ENCODE measurements at places on chromosomes 6 and 20.

DNA sequence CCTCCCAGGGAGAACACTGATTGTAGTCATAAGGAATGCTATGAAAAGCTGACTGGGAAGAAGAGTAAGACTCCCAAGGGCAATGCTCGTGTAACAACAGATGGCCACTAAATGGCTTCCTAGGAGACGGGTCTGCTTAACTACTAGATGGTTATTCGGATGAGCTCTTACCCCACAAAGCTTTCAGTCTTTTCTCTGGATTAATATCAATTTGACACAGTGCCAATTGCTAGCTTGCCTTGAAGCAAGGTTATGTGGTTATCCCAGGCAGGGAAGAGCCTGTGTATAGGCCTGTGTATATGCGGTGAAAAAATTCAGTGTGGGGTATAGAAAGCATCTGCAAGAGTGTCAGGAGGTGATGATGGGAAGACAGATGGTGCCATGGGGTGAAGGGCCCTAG, 86.4 kb upstream of the NOX3 start:
- DNase-seq: no peak

- no peak for DNase-seq
Measured at GRCh38 chr6:9404351-9405146, 969.2 kb upstream of the SLC35B3 start.

DNA sequence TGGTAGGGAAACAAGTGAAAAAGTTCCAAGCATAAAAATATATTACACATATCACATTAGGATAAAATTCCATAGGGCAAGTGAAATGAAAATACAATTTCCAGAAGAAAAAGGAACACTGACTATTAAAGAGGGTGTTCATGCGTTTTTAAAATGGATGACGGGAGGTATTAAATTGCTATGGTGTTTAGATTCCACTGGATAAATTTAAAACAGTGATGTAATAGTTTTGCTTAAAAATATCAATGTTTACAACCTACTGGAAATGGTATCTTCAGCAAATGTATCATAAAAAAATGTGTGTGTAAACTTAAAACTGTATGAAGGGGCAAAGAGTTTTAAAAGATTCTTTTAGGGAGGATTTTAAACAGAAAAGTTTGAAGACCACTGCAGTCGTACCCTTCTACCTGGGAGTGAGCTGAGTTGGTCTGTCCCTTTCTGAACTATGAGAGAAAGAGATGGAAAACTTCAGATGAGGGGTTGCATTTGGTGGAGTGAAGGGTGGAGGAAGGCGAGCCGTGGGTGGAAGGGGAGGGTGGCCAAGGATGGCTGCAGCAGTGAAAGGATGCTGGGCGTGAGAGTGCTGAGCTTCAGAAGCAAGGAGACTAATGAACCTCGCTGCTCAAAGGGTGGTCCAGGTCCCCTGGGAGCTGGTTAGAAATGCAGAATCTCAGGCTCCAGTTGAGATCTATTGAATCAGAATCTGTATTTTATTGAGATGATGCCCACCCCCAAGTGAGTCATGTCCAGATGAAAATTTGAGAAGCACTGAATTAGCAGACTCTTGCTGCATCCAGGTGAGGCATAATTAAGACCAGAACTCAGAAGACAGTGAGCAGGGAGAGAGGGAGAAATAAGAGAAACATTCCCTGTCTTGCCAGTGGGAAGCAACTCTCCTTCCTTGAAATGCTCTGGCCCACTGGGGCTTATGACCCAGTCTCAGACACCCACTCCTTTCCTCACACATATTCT, 54.5 kb upstream of the MRPS10 start:
- no peak for DNase-seq

DNA sequence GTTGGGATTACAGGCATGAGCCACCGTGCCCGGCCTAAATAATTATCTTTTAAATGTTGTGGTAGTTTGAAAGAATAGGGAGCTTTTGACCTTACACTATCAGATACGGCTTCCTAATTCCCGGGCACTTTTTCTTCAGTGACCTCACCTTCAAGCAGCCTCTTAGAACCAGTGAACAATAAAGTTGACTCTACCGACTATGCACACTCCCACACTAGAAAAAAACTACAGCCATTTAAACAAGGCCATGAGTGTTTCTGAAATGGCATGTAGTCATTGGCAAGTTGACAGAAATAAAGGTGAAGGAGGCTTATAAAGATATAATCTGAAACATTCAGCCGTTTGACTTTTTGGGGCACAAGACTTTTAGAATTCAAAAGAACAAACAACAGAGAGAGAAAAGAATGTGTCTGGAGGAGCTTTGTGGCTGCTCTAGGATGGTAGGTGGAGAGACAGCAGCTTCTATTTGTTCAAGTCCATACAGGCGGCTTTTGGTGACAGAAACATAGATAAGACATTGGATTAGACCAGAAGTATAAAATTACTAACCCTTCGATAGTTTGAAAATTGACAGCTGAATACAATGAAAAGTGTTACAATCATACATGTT, 75.2 kb downstream of the GJA1 start:
- DNase-seq: no peak

GRCh38 chr20:2006452-2007361, 12.8 kb upstream of the PDYN start:
- DNase-seq: no peak

DNA sequence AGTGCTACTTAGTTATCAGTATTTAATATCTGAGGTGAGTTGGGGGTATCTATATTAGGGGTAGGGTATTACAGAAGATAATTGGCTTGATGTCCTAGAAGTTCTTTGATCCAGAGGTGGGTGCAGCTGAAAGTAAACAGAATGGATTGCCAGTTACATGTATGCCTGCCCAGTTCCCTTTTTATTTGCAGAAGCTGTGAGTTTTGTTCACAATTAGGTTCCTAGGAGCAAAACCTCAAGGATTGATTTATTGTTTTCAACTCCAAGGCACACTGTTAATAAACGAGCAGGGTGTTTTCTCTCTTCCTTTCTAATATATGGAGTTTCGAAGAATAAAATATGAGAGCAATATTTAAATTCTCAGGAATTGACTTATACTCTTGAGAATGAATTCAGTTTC, 129.0 kb downstream of the SULF2 start:
- no peak for DNase-seq

GRCh38 chr6:95169775-95170174, 407.6 kb upstream of the MANEA start:
- no peak for DNase-seq

DNA sequence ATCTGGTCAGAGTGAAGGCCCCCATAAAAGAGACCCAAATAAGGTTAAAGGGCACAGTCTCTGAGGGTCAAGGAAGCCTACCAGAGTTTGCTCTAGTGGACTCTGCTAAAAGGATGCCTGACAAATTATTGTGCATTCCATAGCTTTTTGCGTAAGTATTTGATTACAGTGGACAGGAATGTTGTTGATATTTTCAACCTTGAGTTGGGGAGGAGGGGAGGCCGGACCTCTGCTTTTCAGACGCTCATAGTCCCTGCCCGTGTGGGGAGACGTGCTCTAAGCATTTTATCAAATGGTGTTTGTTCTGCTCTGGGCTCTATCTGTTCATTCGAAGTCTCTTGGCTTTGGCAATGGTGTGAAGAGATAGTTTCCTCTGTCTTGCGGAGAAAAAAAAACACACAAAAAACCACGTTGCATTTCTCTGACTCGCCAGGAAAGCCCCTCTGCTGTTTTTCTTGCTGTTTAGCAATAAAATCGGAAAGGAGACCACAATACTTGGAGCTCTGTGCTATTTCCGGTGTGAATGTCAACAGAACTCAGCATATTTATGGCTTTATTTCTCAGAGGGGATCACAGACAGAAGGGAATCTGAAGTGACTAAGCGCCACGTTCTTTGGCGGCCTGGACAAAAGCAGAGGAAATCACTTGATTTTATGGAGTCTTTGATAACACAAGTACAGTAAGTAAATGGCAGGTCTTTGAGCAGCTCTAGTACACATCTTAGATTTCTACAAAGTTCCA, 159.8 kb downstream of the ZFP64 start:
- no peak for DNase-seq

DNA sequence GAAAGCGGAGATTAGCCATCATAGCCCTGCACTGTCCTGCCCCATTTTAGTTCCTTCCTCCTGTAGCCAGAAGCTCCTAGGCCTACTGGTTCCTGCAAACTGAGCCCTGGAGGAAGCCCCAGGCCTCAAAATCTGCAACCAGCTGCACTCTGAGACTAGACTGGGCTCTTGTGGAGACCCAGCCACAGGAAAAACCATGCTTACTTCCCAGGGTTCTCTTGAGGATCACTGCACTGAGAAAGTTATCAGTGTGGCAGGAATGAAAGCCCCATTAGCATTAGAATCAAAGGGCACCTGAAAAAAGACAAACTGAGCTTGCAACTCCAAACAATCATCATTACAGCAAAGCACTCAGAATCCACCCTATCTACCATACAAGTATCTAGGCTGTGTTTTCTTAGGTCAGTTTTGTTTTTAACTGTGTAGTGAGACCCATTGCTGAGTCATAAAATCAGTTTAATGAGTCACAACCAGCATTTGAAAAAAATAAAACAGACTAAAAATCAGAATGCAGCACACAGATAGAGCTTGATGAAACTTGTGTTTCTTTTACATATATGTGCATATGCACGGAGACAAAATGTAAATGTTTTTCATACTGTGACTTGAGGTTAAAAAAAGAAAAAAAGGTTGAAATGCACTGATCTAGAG, 91.0 kb downstream of the UNC5CL start:
- DNase-seq: no peak

- DNase-seq: no peak
Measured at GRCh38 chr6:56040889-56041301, 165.5 kb upstream of the BMP5 start.

GRCh38 chr6:7196019-7196402, 88.2 kb downstream of the RREB1 start:
- no peak for DNase-seq

DNA sequence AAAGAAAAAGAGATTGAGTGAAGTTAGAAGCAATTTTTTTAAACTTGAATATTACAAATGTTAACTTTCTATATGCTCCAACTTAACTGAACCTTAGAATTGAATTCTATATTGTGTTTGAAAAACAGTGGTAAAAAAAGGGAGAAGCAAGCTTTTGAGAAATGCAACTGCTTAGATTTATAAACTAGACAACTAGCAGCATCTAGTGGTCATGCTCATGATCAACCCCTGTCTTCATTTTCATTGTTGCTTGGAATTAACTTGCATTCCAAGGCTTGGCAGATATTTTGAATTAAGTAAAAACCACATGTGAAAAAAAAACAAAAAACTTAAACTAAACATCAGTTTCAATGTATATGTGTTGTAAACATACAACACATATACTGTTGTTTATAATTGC, 113.1 kb downstream of the C6orf58 start:
- DNase-seq: peak; percentile 8

DNA sequence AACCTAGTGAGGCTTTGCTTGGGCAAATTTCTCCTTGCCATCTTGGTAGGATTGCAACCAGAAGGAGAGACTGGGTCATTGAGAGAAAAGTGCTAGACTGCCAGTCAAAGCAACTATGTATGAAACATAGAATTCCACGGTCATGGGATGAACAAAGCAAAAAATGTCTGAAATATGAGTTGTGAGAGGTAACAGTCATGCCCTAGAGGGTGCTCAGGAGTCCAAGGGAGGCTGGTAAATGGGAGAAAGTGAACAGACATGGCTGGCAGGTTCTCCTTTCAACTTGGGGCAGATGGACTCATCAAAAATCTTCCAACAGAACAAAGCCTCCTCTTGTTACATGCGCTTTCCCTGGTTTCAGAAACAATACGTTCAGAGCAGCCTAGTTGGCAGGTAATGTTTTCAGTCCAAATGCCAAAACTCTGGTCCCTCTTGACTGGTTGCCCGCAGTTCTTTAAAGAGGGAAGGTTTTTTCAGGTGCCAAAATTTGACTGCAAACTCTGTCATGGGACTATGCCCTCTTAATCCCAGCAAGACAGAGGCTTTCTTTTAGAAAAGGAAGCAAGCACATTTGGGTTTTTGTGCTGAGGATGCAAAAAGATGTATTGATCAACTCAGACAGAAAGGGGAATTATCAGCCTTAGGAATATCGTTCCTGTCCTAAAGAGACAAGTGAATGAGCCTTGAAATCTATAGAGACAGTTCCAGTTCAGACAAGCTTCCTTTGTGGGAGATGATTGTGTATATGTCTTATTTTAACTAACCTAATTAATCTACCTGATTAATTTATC, 68.5 kb upstream of the SASH1 start:
- DNase-seq: no peak

DNA sequence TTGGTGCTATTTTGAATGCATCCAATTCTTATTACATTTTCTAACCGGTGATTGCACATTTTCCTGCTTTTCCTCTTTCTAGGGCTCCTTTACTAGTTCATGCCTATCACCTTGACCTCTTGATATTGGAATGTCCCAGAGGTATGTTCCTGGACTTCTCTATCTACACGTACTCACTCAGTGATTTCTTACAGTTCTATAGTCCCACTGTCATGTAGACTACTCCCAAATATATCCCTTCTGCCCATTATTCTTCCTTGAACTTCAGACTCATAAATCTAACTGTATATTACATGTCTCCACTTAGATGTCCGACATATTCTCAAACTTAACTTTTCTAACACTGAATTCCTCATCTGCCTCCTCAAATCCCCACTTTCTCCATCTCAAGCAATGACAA, 7.2 kb upstream of the AHI1 start:
- DNase-seq: no peak

DNA sequence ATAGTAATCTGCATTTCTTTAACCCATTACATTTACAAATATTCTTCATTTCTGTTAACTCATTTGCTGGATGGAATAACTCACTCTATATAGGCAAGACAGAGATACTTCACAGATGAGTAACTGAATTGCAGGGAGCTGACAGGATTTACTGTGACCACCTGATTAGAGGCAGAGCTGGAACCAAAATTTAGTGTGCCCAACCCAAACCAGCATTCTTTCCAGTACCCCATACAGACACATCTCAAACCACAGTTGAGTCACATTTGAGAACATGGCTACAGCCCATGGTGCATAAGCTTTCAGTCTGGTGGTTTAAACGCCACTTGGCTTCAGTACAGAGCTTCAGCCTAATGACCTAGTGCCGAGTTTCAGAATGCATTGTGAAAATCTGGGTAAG, 138.4 kb upstream of the TENT5A start:
- no peak for DNase-seq

DNA sequence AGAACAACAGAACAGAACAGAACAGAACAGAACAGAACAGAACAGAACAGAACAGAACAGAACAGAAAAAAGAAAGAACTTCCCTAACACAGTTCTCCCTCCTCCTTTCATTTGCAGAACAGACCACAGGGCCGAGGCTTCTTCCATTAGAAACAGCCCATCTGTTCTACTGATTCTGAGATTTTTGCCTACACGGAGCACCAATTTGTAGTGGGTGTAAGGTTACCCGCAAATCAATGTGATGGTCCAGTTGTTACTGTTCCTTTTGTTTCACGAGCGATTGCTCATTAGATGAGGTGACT, 734 bp upstream of the OGFRL1 start:
- DNase-seq: no peak

- DNase-seq: no peak
Measured at GRCh38 chr6:43884652-43885022, 114.6 kb downstream of the VEGFA start.

GRCh38 chr6:142648526-142648925, 296.4 kb downstream of the HIVEP2 start:
- DNase-seq: no peak

- DNase-seq: no peak
Measured at GRCh38 chr6:19979059-19979458, 141.9 kb downstream of the ID4 start.

Data from NCI-H1930 (cell line).